ENCODE measurements at places on chromosomes 2 and 18.

DNA sequence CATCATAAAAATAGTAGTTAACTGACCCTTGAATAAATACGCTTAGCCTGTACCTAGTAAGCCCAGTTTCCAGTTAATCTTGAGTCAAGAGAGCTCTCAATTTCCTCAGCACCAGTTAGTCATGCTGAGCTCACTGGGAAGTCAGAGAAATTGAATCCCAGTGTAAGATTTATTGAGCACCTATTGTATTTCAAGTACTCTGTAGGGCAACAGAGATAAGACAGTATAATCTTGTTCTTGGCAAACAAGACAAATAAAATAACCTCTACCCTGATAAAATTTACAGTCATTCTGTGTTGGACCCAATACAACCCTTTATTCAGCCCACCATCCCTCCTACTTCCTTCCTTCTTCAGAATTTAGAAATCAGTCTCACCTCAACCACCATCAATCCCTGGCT, 71.9 kb upstream of the NRP2 start:
- DNase-seq: no peak

GRCh38 chr2:42492691-42493467, 903 bp downstream of the KCNG3 start:
- DNase-seq: peak; percentile 44

DNA sequence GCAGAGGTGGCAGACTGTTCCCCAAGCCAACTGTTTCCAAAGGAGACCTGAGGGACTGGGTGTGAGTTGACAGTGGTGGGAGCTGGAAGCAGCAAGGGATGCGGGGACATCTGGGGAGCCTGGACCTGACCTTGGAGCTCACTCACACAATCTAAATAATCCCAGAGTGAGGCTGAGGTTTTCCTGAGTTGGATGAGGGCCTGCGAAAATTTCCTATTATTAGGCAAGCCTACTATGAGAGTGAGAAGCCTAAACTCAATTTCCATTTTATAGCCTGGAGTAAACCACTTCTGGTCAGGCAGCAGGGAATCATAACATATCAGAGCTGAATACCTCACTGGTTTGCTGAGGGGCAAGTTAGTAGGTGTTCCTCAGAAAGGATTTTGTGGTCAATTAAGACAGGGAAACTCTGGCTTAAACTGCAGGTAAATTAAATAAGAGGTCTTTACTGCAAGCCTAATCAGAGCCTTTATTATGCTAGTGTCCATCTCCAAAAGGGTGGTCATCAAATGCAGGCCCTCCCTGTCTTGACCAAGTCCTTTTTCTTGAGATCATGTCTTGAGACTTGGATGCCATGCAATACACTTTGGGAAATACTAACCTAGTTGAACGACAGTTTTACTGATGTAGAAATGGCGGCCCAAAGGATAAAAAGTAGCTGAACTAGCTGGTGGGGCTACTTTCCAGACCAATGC, 1.7 kb upstream of the COX5B start:
- no peak for DNase-seq

- peak; percentile 24 for DNase-seq
Measured at GRCh38 chr2:30612371-30612770, 165.3 kb downstream of the LCLAT1 start.

DNA sequence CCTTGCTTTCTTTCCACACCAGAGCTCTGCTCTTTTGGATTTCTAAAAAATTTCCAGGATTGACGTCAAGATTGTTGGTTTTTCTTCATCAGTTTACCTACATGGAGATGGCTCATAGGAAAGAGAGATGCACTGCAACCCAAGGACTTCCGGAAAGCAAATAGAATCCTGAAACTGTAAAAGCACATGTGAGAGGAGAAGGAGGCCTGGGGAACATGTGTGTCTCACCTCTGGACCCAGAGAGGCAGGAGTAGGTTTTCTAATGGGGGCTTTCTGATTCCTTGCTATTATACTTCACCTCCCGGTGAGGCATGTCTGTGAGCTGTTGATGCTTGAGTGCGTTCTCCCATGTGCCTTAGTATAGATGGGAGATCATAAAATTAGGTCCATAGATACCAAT, 362.8 kb downstream of the DCDC2C start:
- DNase-seq: no peak

DNA sequence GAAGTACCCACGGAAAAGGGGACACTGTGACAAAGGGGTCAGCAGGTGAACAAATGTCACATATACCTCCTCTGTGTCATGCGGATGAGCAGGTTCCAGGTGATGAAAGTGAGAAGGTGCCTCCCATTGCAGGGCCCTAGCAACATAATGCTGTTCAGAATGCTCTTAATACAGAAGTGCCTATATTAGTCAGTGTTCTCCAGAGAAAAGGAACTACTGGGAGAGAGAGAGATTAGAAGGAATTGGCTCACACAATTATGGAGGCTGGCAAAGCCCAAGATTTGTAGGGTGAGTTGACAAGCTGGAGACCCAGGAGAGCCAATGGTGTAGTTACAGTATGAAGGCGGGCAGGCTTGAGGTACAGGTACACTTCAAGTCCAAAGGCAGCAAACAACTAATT, 98.1 kb upstream of the CDC42EP3 start:
- no peak for DNase-seq

Measured in DMS79 treated with DMSO at 0.1 percent for 48 hours (cell line).